ENCODE measurements at places on chromosomes 1 and 21. TPM values are rescaled to one million over a fixed set of nuclear protein-coding genes. Genes with fewer than 3 reads are reported as not detected.

- ATAC-seq, result peak; percentile 32
These were observed 66.4 kb downstream of the LUZP1 start for GRCh38 chr1:23102289-23102688.

DNA sequence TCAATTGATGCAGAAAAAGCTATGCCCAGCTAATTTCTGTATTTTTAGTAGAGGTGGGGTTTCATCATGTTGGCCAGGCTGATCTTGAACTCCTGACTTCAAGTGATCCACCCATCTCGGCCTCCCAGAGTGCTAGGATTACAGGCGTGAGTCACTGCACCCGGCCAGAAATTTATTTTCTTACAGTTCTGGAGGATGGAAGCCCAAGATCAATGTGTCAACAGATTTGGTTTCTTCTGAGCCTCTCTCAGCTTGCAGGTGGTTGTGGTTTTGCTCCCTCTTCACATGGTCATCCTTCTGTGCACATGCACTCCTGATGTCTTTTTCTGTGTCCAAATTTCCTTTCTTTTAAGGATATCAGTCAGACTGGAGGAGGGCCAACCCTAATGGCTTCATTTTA, 35.6 kb downstream of the SHCBP1L start:
- ATAC-seq, result peak; percentile 52

GRCh38 chr1:48203287-48203900, 19.1 kb upstream of the SLC5A9 start:
- ATAC-seq, result no peak

- ATAC-seq, result no peak
These were observed 205.3 kb downstream of the FGGY start for GRCh38 chr1:59502009-59502691.

Gene FAM72C
- 7.3 TPM for total RNA-seq

DNA sequence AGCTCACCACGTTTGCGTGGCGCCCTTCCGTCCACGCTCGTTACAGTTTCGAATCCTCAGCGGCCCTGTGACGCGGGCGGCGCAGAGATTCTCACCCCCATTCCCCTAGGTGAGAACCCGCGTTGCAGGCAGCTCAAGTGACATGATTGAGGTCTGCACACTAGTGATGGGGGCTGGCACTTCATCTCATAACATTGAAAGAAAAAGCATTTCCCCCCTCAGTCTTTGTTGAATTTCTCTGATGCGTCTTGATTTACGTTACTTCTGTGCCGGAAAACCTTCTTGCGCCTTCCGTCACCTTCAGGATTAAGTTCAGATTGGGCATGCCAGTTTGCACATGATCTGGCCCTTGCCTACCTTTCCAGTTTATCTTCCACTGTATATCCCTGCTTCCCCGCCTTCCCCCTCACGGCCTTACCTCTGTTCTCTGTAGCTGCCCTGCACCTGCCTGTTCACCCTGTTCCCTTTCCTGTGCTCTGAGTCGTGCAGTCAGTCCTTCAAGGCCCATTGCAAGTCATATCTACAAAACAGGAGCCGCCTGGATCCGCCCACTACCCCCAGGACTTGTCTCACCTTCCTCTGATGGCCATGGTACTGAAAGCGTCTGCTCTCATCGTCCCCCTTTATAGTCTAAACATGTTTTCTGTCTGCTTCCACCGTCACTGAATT, 1.1 kb downstream of the CTPS1 start:
- ATAC-seq, result no peak

DNA sequence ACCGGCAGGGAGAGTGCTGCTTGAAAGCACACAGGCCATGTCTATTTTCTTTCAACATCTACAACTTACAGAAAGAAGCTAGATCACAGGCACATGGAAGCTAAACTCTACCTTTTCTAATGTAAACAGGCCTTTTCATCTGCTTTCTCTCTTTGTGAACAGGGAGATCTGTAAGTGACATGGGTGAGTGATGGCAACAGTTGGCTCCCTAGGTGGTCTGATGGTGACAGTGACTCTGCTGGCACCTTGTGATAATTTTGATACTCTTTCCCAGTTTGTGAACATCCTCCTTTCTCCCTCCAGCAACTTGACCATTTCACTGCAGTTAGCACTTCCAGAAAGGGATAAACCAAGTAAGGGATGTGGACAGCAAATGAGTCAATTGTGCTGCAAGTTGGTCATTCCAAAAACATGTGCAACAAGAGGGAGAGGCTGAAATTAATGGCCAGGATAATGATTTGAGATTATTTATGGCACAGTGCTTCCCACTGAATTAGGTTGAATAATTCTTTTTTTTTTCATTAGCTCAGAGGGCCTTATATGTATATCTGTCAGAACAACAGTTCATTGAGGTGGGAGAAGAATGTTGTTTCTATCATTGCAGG, 89.5 kb downstream of the XCL2 start:
- peak; percentile 56 for ATAC-seq

GRCh38 chr21:14543983-14544382, 2.1 kb downstream of the SAMSN1 start:
- no peak for ATAC-seq

GRCh38 chr1:39671433-39671792, 494 bp downstream of the NT5C1A start:
- peak; percentile 9 for ATAC-seq

Gene AMY2A
- total RNA-seq, result not detected

Gene TRIM63
- 1.0 TPM for total RNA-seq

DNA sequence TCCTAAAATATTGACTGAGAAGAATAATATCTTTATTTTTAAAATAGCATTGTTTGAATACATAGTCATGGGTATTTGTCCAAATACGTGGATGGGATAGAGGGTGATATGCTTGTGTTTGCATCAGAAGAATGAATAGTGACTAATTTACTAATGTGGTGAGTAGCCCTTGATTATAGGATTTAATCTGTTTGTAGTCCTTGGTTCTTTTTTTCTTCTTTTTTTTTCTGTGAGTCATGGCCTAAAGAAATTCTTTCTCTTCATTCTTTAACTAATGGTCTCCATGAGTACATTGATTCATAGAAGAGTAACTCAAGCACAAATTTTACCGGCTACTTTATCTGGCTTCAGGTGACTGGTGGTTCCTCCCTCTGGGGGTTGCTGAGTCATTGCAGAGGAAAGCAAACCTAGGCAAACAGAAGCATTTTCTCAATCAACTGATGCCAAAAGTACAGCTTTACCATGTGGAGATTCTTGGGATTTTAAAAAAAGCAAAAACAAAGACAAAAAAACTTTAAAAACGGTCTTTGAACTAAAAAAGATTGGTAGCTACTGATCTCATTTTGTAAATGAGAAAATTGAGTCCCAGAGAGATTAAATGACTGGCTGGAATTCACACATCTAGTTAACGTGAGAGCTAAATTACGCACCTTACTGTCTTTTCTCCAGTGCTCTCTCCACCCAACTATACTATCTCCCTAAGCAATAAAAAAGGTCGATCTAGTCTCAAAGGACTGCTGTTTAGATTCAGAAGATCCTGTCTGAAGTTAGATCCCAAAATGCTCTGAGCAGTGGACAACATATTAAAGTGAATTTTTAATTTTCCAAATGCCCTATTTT, 40.5 kb downstream of the AK5 start:
- ATAC-seq, result no peak

GRCh38 chr1:96713649-96714048, 7.9 kb upstream of the PTBP2 start:
- no peak for ATAC-seq

Gene JAM2
- total RNA-seq, result 10.8 TPM

DNA sequence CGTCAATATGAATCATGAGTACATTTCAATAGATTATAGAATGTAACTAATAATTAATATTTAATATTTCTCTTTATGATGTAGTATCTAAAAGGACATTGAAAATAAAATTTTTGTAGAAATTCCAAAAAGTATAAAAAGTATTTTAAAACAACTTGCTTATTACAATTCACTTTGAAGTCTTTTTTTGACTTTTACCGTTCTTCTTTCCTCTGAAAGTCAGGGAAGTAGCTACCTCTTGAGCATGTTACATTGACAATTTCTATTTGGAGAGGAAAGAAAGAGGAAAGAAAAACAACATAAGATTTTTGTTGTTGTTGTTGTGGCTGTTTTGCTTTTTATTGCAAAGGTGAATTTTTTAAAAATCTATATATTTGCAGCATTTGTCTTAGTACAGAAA, 1.3 kb downstream of the PTPRC start:
- ATAC-seq, result no peak

- no peak for ATAC-seq
These were observed 49.8 kb downstream of the SMG7 start for GRCh38 chr1:183522104-183522503.

DNA sequence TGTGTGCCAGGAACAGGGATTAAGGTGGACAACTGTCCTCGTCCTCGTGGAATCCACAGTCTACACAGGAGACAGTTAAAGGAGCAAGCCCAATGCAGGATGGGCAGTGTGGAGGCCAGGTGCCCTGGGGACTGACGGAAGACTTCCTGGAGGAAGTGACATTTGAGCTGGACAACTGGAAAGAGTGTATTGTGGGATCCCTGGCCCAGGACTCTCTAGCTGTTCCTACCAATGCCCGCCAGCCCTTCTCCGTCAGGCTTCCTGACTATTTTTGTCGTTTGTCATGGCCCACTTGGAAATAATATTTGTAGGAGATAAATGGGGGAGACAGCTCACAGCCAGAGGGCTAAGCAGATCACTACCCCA, 235.3 kb downstream of the TOMM20 start:
- no peak for ATAC-seq

GRCh38 chr1:151251656-151252470, 2.7 kb upstream of the PSMD4 start:
- ATAC-seq, result no peak

- ATAC-seq, result no peak
These were observed 7.6 kb downstream of the EFNA3 start for GRCh38 chr1:155086128-155086741.

Gene CYP4B1
- total RNA-seq, result not detected

GRCh38 chr1:204468206-204468605, 26.4 kb downstream of the PIK3C2B start:
- ATAC-seq, result no peak

Gene LPAR3
- total RNA-seq, result 0.75 TPM

- ATAC-seq, result no peak
These were observed 19.4 kb upstream of the SH3D21 start for GRCh38 chr1:36286802-36287201.

Gene OLIG2
- total RNA-seq, result 11.3 TPM

DNA sequence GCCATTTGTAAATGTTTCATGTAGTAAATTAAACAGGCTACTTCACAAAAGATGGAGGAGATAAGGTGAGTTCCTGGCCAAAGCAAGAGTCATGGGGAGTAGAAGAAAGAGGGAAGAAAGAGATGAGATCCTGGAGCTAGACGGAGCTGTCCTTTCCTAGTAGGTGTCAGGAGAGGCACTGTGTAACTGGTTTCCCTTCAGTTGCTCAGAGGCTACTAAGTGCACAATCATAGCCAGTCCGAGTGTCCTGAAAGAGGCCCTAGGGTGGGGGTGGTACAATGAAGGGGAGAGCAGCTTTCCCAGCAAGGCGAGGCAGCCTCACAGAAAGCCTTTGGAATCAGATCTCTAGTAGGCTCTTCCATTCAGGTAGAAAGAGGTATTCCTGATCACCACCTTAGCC, 390.9 kb downstream of the KCNH1 start:
- no peak for ATAC-seq

DNA sequence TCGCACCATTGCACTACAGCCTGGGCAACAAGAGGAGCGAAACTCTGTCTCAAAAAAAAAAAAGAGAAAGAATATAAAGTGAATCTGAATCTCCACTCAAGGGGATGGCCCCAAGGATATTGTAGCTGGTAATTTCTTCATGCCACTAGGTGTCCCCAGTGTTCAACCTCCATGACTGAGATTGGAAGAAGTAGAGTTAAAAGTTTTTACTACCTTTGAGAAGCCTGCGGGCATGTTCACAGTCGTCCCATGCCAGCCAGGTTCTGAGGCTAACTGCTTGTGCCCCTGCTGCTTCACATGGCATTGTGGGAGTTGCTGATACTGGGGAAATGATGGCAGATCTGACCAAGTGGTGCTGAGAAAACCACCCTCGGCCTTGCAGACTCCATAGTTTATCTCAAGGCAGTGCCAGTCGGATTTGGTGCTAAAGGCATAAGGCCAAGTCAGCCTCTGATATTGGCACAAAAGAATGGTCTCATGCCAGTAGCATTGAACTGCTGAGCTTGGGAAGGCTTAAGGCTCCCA, 10.8 kb upstream of the SHISA4 start:
- peak; percentile 37 for ATAC-seq

DNA sequence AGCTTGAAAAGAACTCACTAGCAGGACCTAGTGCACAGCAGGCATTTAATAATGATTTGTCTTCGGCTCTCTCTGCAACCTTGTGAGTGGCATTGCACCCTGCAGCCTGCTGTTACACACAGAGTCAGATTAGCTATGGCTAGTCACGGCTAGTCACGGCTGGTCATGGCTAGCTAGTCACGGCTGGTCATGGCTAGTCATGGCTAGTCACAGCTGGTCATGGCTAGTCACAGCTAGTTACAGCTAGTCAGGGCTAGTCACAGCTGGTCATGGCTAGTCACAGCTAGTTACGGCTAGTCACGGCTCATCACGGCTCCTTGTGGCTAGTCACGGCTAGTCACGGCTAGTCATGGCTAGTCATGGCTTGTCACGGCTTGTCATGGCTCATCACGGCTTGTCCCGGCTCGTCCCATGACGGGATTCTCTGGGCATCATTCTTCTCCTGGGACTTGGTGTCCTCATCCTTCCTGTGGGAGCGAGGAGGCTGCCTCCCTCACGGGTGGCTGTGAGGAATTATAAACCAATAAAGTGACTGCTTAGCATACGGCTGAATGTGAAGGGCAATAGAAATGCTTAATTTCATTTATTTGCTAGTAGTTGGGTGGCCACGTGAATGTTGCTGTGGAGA, 12.5 kb upstream of the KIF26B start:
- ATAC-seq, result no peak

- no peak for ATAC-seq
These were observed 27.8 kb downstream of the TMPRSS2 start for GRCh38 chr21:41480086-41480690.

Gene ADGRB2
- total RNA-seq, result 41.1 TPM

DNA sequence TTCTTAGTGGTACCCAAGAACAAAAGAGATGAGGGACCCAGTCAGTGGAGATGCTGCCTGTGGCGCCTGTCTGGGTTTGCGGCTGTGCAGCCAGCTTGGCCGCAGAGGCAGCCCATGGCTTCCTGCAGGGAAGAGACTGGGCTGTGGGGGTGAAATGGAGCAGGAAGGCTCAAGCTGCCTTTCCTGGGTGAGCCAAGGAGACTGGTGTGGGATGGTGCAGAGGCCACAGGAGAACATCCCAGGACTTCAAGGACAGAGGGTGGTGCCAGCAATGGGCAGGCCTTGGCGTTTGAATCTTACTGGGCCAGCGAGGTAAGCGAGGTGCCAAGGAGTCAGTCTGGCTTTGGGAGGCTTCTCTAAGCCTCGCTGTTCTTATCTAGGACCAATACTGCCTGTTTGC, 26.4 kb downstream of the KCNA10 start:
- no peak for ATAC-seq

DNA sequence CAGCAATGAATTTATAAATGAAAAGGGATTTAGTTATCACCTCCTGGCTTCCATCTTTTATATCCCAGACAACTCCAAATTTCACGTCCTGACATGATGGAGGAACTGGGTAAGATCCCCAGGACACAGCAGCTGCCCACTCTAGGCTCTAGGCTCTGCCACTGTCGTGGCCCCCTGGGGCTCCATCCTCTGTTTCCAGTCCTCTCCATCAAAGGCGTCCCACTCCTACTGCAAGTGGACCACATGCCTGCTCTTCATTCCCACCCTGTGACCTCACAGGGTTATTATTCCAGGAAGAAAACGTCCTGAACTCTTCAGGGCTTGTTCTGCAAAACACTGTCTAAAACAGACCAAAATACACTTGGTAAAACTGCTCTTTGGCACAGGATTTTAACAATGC, 11.9 kb downstream of the URB1 start:
- ATAC-seq, result no peak
